Lower lobe of right lung (tissue), 2 donors: ENCODE measurements at places on chromosomes 2 and 18. TPM values are rescaled to one million over a fixed set of nuclear protein-coding genes. Genes with fewer than 3 reads are reported as not detected.

DNA sequence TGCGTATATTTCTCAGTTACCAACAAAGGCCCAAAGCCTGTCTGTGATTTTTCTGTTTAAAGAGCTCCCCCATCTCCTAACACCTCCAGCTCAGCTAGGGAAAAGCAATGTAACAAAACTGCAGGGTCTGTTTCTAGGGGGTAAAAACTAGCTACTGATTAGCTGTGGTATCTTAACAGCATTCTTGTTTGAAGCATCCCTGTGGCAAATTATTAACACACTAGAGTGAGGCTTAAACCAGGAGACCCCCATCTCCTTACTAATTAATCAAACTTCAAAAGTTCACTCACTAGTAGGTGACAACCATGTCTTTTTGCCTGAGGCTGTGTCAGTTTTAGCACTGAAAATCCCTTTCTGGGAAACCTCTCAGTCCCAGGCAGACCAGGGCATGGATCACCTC is 186.2 kb upstream of the PARD3B start:
- DNase-seq, result no peak

DNA sequence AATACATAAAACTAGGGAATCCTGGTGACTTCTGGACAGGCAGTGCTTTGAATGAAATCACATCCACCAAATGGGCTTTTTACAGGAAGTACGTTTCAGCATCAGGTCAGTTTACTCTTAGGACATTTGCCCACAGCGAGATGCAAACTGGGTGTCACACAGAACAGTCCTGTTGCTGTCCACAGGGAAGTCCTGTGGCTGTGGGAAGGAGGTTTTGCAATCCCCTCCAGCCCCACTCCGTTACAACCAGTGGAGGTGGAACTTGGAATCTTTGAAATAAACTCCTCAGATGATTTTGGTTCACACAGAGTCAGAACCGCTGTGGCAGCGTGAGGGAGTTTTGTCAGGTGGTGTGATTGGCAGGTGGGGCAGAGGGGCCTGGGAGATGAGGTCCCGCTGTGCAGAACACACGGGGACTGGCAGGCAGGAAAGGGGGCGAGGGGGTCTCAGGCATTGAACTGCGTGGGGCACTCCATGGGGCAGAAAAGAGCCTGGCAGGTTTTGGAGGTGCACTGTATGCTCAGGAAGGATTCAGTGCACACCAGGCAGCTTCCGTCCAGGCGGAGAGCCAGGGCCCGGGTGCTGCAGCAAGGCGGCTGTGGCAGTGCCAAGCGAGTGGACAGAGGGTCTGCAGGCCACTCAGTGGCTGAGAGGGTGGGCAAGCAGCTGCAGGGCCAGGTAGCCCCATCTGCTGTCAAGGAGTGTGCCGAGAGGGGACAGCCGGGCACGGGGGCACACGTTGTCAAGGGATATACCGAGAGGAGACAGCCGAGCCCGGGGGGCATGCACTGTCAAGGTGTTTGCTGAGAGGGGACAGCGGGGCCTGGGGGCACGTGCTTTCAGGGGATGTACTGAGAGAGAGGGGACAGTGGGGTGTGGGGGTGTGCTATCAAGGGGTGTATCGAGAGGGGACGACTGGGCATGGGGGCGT is 148.7 kb downstream of the LDLRAD4 start:
- no peak for DNase-seq

Gene FEV
- total RNA-seq, result not detected

Gene NYAP2
- total RNA-seq, result 1.1 TPM

DNA sequence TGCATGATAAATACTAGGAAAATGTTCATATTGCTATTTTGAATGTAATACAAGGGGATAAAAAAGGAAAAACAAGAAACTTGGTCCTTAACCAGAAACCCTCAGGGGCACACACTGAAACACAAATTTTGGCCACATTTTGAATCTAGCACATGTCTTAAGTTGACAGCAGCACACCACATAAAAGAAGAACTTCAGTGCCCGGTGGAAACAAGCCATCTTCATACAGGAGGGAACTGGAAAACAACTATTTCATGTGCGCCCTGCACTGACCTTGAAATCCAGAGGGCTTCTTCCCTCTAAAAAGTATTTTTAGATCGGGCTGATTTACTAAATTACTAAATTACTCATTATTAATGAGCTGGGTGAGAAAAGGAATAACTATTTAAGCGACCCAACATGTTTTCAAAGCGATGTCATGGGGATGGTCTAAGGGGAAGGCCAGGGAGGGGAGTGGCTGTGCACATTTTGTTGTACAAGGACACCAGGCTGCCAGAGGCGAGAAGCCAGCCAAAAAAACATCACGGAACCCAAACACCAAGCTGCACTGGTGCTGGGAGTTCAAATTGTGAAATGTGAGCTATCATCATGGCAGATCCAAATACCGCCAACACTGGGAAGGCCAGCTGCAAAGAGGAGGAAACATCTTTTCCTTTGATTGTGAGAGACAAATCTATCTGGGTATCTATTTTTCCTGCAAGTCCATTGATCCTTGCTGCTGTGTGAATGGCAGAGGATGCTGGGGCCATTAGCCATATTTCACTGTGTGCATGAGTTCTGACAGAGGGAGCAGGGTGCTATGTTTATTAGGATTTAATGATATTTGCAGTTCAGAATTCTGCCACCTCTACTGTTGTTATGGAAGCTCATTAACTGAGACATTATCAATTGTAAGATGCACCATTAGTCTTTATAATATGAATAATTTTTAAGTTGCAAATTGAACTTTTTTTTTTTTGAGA is 150.7 kb upstream of the LMAN1 start:
- no peak for DNase-seq

GRCh38 chr2:11850082-11850481 is 103.7 kb downstream of the LPIN1 start:
- DNase-seq, result no peak

DNA sequence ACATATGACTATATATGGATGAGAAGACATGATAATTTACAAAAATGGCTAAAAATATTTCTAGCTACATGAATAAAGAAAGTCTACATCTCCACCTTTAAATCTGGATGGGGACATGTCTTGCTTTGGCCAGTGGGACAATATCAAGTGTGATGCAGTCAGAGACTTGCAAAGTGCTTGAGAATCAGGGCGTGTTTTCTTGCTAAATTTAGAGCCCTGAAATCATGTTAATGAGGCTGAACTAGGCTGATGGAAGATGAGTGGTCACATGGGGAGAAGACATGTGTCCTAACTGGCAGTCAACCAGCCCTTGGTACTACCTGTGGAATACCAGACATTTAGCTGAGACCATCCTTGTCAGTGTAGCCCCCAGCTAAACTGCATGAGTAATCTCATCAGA is 278.5 kb upstream of the RGPD4 start:
- no peak for DNase-seq

DNA sequence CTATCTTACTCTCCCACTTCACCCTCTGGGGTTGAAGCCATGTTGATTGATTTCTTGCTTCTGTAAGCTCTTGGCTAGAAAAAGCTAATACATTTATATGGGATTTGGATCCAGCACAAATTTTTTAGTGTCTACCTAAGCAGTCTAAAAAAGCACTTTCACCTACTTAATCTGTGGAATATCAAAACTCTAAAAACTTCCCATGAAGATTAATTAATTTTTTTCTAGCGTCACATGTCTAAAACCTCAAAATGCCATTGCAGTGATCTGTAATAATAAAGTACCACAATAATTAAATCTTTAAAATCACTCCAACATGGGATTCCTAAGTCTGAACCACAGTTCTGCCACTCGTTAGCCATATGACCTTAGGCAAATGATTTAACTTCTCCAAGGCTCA is 180.1 kb downstream of the EN1 start:
- no peak for DNase-seq

GRCh38 chr2:64738026-64738425 is 84.3 kb upstream of the SERTAD2 start:
- DNase-seq, result no peak

DNA sequence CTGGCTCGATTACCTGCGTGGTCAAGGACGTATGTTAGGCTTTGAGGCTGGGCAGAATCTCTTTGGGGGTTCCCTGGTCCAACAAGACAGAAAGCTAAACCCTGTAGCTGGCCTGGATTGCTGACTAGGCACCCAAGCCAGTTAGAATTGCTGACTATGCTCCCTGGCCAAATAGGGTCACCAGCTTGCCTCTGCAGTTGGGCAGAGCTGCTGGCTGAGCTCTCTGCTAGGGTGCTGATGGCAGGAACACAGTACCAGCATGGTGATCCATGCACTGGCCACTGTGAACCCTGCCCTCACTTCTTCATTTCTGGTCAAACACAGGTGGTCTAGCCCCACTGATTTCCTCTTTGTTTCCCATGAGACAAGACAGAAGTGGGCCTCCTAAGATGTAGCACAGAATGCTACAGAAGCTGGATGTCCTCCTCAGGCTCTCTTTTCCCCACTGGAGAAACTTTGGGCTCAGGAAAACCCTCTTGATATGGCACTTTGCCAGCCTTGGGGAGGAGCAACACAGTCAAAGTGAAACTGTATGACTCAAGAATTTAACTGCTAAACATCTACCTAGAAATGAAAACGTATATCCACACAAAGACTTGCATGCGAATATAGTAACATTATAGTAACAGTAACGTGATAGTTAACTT is 20.8 kb downstream of the SP140L start:
- no peak for DNase-seq

Gene MAB21L4
- total RNA-seq, result 17.0 TPM

DNA sequence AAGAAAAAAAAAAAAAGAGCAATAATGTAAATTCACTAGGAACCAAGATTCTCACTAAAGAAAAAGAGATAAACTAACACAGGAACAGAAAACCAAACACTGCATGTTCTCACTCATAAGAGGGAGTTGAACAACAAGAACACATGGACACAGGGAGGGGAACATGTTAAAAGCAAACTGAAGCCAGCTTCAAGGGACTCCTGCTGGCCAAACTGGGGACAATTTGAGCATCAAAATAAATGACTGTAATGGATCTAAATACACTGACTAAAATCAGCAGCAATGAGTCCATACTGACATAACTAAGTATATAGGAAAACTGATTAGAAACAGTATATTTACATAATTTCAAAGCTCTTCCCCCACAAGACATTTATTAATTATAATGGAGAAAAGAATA is 73.0 kb downstream of the FARSB start:
- DNase-seq, result no peak

Gene NFE2L2
- total RNA-seq, result 105 TPM

DNA sequence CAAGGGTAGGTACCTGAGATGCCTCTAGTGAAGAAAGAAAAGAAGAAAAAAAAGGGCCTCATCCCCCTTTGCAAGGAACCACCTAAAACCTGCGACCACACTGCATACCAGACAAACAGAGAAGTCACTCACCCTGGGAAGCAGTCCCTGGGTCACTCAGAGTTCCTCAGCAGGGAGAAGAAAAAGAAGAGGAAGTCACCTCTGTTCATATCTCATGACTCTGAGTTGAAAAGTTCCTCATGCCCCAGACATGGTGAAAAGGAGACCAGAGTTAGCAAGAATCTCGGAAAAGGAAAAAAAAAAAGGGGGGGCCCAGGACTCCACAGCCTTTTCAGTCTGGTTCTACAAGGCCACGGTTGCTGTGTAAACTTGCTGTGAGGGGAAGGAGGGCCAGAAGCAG is 478.4 kb upstream of the NRXN1 start:
- DNase-seq, result no peak

DNA sequence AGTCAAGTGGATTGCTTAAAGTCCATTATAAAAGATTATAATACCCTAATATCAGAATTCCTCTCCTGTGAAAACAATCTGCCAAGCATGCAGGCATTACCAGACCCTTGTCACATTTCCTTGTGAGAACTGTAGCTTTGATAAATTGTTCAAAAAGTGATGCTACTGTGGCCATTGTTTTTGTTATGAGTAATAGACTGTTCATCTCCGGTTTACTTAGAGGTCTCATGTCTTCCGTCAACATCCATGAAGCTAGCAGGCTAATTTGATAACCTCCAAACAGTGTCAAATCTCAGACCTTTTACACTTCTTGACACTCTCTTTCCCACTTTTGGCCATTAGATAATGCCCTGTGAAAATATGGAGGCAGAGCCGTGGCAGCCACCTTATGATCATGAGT is 342.7 kb downstream of the CPS1 start:
- DNase-seq, result no peak

DNA sequence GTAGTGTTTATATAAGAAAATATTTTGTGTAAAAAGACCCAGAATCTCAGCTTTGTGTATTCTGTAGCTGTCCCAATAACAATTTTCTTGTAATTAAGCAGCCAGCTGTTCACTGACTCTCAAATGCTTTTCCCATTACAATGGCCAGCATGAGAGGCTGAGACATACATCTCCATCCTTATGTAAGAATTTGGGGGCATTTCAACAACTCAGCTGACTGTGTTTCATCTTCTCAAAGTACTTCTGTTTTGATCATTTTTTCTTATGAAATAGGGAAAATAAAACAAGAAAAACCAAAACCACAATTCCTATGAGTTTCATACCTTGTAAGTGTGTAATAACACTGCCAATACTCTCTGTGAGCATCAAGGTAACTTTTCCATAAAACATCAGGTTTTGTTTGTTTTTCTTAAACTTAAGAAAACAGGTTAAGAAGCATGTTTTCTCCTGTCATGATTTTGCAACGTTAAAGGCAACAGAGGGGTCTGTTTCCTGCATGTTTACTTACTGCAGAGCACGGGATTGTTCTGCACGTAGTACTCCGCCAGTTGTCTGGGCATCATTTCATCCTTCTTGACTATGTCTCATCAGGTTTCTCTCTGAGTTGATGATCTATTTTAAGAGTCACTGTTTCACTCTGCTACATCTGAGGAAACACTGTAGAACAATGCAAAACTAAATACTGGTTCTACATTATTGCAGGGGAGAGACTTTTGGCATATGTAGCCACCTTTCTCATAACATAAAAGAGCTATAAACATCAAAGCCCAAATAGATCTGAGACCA is 62.9 kb upstream of the CYRIA start:
- no peak for DNase-seq

DNA sequence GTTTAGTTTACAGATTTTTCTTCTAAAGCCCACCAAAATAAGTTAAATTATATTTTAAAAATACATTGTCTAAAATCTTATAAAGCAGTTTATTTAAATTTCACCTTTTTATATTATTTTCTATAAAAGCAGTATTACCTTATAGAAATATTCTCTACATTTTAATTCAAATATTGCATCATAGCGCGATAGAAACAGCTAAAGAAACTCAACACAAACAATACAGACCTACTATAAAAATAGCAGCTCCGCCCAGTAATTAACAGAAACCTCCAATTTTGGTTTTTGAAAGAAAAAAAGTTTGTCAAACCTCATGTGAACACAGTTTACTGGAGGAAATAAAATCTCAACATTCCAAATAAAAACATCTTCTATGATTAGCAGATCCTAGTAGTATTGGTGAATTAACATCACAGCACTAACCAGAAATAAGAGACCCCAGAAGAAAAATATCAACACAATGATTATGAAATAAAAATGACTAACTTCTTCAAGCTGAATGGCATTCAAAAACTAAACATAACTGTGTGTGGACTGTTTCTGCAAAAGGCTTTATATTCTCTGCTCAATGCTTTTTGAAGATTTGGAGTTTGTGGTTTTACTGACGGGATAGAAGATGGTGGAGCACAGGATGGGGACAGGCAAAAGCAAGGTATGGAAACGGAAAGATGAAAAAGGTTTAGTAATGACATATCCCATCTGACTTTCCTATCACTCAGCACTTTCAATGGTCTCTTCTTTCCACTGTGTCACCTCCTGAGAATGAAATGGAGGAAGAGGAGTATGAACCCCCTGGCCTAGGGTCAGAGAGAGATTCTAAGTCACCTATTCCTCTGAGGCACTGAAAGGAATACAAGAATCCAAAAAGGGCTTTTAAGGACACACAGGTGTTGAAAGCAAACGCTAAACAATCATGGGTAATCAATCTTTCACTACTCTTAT is 17.5 kb downstream of the MAP4K3 start:
- DNase-seq, result no peak
